NCI-H1930 (cell line): ENCODE measurements at places on chromosomes 3 and 15.
A peak's percentile ranks its signal among the peaks of the same experiment; 100 is the strongest.

- no peak for DNase-seq
Observed at GRCh38 chr3:133962849-133963248, 66.9 kb downstream of the SLCO2A1 start.

DNA sequence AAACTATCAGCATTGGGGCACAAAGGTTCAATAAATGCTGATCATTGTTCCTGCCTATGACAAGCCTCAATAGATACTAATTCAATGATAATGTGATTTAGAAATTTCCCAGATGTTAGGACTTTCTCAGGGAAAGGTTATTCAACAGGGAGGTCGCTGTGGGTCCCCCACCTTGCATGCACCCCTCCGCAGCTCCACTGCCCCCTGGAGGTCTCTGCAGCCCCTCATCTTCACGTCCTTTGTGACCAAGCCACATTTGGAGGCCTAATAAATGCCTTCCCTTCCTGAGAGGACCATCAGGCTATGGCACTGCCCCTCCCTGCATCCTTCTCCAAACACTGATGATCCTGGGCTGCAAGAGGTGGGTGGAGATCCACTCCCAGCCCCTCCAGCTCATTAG is 50.2 kb downstream of the NOX5 start:
- no peak for DNase-seq

- no peak for DNase-seq
Observed at GRCh38 chr3:152174876-152175527, 93.7 kb upstream of the MBNL1 start.

DNA sequence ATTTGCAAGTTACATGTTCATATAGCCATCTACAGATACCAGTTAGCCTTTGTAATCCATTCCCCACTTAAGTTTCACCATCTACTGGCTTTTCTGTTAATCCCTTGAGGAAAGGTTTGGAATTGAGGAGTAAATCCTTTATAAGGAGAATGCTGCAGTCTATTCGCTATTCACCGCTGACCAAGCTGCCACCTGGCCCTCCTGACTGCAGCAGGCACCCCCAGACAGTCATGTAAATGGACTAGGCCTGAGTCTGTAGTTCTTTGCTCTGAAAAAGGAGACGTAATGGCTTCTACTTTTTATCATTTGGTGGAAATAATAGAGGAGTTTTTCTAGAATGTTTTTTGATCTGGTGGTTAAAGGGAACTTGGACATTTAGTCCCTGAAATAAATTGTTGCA is 3.2 kb downstream of the HIGD2B start:
- DNase-seq: no peak

DNA sequence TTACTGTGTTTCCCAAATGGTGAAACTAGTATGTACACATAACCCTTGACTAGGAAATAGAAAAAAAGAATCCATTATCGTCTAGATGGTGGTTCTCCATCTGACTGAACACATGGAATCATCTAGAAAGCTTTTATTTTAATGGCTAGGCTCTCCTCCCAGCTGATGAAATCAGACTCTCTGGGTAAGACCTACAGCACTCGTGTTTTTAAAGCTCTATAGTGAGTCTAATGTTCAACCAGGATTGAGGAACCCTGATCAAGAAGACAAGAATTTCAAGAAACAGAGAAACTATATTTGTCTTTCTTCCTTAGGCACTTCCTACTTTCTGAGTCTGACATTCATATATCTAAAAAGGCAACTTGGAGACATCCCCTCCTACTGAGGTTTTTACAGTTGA is 118.8 kb downstream of the TMCO5A start:
- DNase-seq: no peak

DNA sequence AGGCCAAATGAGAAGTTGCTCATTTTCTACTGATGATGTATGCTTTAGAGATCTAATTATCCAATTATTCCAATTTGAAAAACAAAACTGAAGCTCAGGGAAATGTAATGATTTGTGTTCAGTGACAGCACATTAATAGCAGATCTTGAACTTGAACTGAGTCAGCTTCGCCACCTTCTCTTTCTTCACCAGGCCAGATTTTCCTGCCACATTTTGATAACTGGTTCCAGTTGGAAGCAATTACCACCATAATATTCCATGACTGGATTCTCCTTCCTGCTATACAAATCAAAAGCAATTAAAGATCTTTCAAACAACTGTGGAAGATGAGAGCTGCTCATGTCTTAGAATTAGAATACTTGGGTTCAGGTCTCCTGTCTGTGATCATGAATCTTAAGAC is 334.1 kb downstream of the RBMS3 start:
- peak; percentile 20 for DNase-seq

- no peak for DNase-seq
Observed at GRCh38 chr3:47825590-47825989, 22.7 kb downstream of the DHX30 start.

DNA sequence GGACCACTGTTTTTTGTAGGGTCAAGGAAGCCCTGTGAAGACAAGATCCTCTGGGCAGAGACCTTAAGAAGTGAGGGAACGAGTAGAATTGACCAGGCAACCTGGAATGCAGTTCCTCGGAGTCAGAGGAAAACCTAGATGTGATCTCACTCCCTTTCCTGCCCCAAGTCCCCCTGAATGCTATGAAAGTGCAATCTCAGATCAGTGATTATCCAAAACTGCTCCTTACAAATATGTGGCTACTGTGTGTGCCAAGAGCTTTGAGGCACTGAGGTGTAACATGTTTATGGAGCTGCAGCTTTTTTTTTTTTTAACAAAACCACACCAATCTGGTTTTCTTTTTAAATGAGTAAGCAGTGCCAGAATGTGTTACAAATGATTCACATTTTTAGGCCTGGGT is 35.8 kb downstream of the THSD4 start:
- DNase-seq: no peak
